ENCODE measurements at places on chromosomes 13 and 19.
A peak's percentile ranks its signal among the peaks of the same experiment; 100 is the strongest.

DNA sequence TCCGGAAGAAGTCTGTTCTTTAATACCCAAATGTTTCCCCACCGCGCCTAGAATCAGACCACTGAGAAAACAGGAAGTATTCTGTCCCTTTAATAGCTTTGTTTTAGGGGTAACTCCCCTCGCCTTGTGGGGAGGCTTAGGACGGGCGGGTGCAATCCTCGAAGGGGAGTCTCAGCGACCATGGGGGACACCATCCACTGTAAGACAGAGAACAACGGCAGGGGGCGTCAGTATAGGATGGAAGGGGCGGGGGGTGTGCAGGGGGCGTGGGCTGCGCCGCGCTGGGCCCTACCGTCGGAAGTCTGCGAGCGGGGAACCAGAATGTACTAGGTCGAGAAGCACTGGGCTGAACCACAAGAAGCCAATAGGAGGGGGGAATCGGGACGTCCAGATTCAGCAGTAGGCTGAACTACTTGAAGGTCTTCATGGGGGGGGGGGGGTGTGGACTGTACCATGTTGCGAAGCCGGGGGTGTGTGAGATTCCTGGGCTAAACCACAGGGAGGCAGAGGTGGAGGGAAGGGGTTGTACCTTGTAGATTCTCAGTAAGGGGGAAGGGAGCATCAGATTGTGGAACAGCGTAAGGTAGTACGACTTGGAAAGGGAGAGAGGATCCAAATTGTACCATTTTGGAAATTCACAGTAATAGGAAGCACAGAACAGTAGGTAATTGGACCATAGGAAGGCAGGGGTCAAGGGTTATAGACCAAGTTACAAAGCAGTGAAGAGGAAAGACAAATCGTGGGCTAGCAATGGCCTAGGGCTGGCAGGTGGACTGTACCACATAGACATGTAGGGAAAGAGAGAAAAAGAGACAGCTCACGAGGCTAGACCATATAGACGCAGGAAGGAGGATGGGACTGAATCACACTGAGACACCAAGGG lies 1.0 kb upstream of the DBP start:
- peak; percentile 91 for DNase-seq

- DNase-seq = no peak
Observed at GRCh38 chr19:53581871-53582279, 43.9 kb downstream of the ZNF331 start.

DNA sequence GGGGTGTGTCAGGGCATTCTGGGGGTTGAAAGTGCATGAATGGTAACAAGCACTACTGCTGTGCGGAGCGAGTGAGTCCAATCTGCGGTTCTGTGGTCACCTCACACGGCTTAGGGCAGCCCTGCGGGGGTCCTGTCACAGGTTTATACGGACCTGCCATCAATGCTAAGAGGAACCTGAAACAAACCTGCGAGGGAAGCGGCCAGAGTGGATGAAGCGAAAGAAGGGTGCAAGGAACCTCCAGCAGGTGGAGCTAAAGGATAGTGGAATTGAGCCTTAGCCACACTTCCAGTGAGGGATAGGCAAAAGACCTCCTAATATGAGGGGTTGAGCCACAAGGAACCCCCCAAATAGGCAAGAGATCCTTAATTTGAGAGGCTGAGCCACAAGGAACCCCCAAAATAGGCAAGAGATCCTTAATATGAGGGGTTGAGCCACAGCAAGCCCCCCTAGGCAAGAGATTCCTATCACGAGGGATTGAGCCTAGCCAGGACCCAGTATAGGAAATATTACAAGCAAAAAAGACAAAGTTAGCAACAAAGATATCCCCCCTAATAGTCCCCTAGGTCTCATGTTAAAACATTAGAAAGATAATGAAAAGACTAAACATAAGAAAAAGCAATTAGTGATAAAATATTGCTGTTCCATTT lies 6.3 kb upstream of the ZNF69 start:
- peak; percentile 38 for DNase-seq

DNA sequence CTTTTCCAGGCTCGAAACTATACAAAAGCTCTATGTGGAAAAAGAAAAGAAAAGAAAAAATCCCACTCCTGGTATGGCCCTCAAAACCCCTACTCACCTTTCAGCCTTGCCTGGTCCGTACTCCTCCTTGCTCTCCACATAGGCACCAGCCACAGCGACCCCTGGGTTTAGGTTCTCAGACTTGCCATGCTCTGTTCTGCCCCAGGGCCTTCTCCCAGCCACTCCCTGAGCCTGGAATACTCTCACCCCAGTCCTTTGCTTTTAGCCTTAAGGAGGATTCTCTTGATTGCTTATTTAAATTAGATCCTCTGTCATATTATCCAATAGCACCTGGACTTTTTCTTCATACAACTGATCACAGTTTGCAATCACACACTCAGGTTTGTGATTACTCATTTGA lies 522.5 kb downstream of the DIAPH3 start:
- no peak for DNase-seq

All from right lung (tissue), 10 donors.